ENCODE measurements at places on chromosomes 3 and 15.

DNA sequence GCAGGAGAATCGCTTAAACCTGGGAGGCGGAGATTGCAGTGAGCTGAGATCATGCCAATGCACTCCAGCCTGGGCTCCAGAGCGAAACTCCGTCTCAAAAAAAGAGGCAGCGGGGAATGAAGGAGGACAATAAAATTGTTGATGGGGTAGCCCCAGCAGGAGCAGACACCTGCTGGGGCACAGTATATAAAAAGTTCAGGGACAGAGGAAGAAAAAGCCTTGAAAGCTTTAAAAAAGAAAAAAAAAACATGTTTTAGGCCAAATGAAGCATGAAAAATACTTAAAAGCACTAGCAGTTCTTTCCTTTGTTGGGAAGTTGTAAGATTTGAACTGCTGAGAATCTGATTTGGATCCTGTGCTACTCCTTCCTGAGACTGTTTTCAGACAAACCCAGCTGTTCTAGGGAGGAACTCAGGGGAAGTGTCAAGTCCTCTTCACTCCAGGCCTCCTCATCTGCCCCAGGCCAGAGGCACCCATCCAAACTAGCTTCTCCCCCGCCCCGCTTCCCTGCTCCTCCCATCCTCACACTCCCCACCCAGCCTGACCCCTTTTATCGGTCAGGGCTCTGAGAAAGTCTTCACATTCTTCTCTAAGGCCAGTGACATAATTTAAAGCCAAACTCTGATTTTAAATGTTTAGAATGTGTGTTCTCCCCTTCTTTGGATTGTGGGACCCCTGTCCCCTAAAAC is 4.9 kb downstream of the IL17RD start:
- no peak for DNase-seq

DNA sequence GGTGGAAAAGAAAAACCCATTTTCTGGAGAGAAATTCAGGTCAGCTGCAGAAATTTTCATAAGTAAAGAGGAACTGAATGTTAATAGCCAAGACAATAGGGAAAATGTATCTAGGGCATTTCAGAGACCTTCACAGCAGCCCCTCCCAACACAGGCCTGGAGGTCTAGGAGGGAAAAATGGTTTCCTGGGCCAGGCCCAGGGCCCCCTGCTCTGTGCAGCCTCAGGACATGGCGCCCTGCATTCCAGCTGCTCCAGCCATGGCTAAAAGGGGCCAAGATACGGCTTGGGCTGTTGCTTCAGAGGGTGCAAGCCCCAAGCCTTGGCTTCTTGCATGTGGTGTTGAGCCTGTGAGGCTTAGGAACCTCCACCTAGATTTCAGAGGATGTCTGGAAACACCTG is 92.2 kb downstream of the C3orf70 start:
- DNase-seq: no peak

DNA sequence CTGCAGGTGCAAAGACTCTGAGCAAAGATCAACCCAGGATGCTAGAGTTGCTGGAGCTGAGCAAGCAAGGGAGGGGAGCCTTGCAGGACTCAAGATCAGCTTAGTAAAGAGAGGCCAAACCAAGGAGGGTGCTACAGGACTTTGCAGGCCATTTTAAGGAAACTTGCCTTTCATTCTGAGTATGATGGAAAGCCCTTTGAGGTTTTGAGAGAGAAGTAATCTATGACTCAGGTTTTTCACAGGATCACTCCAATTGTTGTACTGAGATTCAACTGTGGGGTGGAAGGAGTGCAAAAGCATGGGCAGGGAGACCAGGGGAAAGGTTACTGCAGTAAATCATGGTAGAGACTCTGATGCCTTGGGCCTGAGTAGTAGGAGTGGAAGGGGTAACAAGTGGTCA is 260.4 kb upstream of the GPR149 start:
- DNase-seq: no peak

DNA sequence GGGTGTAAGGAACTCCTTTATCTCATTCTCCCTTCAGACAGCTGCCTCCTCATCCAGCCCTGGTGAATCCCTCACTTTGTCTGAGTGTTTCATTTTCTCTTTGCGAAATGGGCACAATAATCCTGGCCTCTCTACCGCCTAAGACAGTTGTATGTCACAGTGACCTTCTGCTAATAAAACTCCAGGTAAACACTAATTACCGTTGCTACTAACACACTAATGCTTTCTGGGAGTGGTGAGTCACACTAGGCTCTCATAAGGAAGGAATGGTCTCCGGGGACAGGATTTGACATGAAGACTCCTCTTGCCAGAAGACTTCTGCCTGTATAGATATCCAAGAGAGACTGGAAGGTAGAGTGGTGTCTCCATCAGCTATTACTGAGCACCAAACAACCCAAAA is 71.7 kb upstream of the SNRK start:
- no peak for DNase-seq

GRCh38 chr3:113222451-113223086 is 11.2 kb downstream of the BOC start:
- DNase-seq: no peak

DNA sequence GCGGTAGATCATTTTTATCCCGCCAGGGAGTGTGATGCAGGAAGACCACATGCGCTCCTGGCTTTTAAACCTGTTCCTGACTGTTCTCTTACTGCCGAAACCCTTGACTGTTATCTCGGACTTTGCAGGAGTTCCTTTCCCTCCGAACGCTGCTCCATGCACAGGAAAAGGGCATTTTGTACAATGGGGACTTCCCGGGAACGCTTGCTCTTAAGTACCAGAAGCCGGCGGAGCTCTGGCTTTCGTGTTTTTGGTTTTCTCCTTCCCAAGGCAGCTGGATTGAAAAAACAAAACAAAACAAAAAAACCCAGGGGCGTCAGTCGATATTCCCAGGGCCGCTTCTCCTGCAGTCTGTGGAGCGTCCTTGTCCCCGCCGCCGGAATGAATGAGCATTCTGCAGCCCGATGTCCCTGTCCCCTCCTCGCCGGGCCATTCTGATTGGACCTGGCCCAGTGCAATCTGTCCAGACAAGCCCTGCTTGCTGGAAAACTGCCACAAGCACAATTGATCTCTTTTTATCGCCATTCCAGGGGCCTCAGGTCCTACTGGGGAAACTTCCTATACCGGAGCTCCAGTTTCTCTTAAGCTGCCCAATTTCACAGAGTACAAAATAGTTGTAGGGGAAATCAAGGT is 44.8 kb downstream of the SLC6A1 start:
- DNase-seq: no peak

DNA sequence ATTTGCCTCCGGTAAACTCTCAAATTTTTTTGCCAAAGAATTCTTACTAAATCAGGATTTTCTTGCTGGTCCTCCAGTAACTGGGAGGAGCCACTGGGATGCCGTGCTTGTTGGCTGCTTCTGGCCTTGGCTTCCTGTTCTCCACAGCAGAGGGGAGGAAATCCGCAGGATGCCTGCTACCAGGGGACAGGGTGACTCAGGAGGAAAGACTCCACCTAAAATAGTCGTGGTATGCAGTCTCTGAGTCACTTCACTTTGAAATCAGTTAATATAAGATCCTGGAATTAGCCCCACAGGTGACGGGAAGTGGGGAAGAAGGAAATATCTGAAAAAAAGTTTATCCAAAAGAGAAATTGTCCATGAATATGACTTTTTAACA is 6.5 kb upstream of the TM4SF18 start:
- DNase-seq: no peak

DNA sequence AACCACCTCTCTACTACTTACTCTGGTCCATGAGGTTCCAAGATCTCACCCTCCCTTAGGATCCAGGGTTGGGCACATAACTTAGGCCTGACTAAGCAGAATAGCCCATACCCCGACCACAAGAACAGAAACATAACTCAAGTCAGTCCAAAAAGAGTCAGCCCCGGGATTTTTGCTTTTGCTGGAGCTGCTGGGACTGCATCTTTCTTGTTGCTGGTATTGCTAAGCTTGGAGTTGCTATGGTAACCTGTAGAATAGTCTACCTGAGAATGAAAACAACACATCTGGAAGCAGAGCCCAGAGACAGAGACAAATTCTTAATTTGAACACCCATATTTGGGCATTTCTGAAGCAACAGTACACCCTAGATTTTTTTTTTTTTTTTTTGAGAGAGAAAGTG is 6.5 kb downstream of the RUBCN start:
- no peak for DNase-seq

DNA sequence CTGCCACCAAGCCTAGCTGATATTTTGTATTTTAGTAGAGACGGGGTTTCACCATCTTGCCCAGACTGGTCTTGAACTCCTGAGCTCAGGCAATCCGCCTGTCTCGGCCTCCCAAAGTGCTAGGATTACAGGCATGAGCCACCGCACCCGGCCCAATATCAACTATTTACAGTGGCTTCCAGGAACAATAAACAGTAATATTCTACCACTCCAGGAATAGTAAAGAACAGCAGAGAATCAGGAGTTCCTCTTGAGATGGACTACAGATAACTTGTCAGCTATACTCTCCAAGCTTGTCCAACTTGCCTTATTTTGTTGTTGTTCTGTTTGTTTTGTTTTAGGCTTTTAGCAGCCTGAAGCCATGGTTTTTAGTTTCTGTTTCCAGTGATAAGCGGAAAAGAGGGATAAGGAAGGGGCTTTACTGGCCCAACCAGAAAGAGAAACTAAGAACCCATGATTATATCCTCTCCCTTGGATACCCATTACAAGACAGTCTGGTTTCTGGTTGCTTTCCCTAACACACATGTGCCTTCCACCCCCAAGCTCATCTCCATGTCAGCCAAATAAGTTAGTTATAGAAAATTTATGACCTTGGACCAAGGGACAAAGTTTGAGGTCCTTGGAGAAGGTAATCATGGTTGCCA is 36.7 kb downstream of the ARHGEF3 start:
- DNase-seq: no peak

DNA sequence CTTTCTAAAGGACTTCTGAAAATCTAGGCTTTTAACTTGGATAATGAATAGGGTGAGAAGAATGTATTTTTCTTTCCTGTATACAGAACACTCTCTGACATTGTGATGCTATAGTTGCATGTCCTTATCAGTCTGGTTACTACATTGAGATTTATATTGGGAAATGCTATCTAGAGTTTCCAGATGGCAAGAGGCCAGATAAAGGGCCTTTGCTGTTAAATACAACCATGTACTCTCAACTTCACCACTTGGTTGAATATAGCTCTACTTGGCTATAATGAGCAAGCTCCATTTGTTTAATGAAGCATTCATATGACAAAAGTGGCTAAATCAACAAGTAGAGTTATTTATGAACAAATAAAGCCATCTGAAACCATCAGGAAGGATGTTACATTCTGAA is 91.0 kb downstream of the IGSF11 start:
- DNase-seq: no peak

DNA sequence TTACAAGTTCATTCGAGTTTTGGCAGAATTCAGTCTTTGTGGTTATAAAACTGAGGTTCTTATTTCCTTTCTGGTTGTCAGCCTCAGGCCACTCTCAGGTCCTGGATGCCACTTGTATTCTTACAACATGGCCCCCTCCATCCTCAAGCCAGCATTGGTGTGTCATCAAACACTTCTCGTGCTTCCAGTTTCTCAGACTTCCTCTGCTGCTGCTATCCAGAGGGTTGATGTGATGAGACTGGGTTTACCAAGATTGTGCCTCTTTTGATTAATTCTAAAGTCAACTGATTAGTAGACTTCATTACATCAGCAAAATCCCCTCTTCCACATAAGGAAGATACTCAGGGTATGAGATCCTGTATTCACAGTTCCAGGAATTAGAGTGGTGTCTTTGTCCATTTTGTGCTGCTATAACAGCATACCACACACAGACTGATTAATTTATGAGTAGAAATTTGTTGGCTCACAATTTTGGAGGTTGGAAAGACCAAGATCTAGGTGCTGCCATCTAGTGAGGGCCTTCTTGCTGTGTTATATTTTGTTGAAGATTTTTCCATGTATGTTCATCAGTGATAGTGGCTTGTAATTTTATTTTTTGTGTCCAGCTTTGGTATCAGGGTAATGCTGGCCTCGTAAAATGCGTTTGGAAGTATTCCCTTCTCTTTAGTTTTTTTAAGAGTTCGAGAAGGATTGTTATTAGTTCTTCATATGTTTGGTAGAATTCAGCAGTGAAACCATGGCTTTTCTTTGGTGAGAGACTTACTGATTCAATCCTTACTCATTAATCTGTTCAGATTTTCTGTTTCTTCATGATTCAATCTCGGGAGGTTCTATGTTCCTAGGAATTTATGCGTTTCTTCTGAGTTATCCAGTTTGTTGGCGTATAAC is 11.1 kb downstream of the LRCH3 start:
- DNase-seq: no peak

GRCh38 chr3:42780892-42781700 is 8.0 kb upstream of the CCDC13 start:
- DNase-seq: no peak

GRCh38 chr15:43930079-43930478 is 103.3 kb downstream of the WDR76 start:
- DNase-seq: no peak

- DNase-seq: no peak
These were observed 10.1 kb downstream of the STRIT1 start for GRCh38 chr3:155283092-155284056.
